ENCODE measurements at places on chromosomes 2 and 18.

DNA sequence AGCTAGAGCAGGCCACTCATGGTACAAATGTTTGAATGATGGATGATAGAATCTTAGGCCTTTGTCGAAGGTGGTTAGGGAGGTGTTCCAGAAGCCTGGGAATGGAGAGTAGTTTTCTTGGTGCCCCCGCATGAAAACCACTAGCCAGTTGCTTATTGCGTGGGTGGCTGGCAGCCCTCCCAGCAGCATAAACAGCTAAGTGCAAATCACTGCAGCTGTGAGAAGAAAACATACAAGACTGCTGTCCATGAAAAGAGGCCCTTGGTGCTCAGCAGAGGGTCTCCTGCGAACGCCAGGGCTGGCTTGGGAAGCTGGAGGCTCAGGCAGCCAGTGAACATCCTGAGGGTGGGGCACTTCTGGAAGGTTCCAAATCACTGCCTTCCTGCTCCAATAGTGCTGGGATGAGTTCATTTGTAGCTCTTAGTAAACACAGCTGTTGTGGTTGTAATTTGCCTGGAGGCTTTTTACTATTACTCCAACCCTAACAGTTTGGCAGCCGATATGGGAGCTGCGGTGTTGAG lies 118.8 kb downstream of the MGAT5 start:
- DNase-seq = peak; percentile 74

- no peak for DNase-seq
These were observed 152.9 kb downstream of the DYSF start for GRCh38 chr2:71606244-71606643.

DNA sequence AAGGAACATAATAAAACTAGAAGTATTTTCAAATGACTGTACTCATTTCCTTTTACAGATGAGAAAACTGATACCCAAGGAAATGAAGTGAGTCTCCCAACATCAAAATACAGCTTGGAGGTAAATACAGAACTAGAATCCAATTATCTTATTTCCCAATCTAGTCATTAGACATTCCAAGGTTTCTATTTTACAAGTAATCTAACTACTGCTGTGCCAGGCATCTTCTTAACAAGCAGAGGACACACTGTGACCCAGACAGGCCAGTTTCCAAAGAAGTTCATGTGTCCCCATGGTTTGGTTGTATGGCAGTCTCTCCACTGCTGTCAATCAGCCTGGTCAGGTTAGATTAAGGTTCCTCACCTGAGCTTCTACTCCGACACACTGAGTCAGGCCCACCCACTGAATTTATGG lies 143.5 kb downstream of the THADA start:
- DNase-seq = no peak

- no peak for DNase-seq
These were observed 795.1 kb upstream of the HS6ST1 start for GRCh38 chr2:129113776-129114175.

DNA sequence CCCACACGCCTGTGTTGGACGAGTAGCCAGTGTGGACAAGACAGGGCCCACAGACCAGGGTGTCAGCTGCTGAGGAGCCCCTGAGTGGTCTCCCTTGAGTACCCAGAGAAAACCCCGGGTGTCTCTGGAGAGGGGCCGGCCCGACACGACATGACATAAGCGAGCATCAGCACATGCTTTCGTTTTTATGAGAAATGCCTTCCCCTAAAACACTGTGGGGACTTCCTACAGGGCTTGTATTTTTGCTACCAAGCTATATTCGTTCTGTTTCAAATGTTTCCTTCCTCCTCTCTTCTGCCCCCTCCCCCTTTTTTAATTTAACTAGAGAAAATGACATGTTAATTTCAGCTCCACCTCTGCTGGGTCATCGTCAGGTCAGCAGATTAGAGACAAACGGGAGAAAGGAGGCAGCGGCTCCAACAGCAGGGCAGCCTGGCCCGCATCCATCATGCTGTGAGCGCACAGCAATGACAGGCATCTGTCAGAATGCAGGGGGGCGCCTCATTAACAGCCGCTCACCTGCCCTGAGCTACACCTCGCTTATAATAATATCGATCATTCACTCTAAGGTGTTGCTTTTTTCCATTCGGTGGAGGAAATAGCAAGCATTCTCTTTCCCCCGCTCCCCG lies 286.2 kb downstream of the ZNF516 start:
- no peak for DNase-seq

- no peak for DNase-seq
These were observed 77.8 kb upstream of the TMEM200C start for GRCh38 chr18:5973099-5973498.

DNA sequence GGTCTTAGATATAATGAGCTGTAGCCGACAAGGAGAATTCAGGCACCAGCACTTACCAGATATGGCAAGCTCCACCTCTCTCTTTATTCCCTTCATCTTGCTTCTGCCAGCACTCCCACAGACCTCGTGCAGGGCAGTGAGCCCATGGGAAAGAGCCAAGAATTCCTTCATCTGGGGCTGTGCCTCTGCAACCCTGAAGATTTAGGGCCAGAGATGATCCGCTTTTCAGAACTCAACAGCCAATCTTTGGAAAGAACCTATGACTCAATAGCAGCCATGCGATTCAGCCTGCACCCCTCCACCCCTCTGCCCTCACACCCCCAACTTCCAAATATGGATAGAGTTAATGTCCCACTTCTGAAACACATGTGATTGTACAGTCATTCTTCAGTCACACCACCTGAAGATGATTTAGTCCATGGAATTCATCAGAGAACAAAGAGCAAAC lies 533.7 kb upstream of the TNP1 start:
- DNase-seq = peak; percentile 87

DNA sequence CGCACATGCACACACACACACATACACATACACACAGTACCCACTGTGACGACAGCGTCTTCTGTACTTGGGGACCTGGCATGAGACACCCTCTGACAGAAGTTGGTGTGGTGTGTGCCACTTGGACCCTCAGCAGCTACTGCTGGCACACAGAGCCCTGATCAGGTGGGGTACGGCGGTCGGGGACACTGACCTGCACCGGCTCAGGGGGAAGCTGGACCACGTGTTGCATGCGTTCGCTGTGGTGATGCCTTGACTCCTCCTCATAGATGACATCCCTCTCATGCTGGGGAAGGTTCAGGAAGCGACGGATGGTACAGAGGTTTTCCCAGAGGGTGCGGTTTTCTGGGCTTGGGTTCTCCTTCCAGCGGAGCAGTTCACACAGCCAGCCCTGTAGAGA lies 149.2 kb downstream of the SATB2 start:
- DNase-seq = no peak

- DNase-seq = peak; percentile 80
These were observed 2.6 kb upstream of the CYP26B1 start for GRCh38 chr2:72150157-72150860.

DNA sequence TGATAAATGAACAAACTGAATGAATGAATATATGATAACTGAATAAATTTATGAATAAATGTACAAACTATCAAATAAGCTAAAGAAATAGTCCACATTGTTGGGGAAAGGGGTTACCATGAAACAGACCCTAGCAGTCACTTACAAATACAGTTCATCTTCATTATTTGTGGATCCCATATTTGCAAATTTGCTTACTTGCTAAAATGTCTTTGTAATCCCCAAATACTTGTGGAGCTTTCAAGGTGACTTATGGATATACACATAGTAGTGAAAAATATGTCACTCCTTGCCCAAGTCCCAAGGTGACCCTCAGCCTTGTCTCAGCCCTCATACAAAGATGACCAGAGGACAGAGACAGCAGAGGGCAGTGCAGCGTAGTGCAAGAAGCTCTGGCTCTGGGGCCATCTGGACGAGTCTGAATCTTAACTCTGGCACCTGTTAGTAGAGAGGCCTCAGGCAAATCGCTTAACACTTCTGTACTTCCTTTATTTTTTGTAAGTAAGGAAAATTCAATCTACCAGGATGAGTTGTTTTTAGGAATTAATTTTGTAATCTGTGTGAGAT lies 3.1 kb downstream of the PAIP2B start:
- DNase-seq = peak; percentile 54

DNA sequence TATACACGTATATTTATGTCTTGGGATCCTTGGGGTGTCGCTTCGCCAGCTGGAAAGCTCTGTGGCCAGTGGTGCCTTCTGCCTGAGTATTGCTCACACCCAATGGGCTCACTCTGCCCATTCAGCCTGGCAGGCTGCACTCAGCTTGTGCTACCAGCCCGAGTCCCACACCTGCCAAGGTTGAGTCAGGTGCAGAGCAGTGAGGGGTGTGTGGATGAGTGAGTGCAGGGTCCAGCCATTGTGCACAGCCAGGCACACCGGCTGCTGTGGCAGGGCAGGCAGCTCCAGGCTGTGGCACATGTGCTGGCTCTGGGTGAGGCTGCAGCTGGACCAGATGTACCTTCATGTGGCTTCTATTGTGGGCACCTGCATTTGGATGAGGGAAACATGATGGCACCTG lies 496.9 kb upstream of the LINC00305 start:
- no peak for DNase-seq

- DNase-seq = peak; percentile 16
These were observed 164.4 kb downstream of the SOCS6 start for GRCh38 chr18:70453058-70453775.

DNA sequence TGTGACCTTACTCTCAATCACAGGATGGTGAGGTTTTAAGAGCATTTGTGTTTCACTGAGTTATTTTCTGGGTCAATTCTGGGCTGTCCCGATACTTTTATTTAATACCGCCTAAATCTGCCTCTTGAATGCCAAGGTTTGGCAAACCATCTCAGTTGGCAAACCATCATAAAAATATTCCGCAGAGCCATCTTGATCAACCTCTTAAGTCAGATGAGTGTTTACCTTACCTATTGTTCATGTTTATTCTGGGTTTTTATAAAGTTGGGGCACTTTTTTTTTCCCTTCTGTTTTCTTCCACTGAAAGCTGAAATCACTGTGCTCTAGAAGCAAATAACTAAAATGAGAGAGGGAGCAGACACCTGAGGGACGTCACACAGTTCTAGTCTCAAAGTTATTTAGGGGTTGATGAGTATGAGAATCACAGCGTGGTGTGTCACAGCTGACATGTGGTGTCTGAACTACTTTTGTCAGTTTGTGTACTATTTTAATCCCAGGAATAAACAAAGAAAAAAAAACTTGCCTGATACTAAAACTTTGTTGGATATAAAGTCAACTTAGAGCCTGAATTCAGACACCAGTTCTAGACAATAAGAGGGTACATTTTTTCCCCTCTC lies 48.6 kb downstream of the ETAA1 start:
- DNase-seq = no peak

DNA sequence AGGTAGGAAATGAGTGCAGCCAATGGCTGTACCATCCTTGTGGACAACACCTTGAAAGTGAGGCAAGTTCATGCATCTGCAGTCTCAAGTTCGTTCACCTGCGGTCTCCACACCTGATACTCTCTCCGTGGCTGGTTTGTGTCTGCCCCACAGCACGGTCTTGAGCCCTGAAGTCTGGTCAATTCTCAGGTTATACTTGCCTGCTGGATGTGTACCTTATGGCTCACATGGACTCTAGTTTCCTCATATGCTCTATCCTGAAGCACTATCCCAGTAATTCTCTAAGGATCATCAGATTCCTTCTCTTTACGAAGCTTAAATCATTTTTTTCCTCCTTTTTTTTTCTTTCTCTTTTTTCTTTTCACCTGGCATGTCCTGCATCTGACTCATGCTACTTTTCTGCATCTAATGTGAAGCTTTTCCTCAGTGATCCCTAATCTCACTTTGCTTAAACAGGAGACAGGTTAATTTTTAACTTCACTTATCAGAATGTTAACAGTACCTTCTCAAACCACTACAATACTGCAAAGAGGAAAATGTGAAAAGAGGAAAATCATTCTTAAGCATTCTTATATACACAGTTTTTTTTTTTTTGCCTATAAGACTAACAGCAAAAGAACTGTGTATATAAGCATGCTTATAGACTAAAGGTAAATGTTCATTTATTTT lies 511.2 kb downstream of the SOX11 start:
- no peak for DNase-seq

DNA sequence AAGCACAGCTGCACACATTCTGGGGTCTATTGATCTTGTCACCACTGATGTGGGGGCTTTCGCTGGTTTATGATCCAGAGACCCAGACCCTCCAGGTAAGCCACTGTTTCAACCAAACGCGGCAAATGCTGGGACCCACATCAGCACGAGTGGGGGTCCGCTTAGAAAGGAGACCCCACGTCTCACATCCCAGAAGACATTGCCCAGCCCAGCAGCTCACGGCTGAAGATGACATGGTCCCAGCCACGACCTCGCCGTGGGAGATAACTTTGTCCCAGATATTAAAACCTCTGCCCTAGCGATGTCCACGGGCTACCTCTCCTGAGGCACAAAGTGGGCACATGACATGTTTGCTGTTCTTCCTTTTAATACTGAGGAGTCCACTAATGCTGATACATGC lies 43.8 kb downstream of the LONRF2 start:
- DNase-seq = no peak

DNA sequence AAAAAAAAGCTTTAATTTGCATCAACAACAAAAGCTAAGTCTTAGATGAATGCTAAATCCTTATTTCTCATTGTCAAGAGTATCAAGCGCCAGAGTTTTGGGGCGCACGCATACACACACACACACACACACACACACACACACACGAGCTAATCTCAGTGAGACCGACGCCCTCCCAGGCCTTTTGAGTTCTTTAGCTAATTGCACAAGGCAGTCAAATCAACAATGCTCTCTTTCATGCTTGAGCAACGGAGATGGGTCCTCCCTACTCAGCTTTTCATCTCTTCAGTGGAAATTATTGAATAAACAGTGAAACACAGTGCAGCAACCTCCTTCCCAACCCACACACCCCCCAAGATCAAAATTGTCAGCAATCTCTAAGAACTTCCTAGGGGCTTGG lies 19.2 kb downstream of the GKN1 start:
- DNase-seq = no peak

- DNase-seq = no peak
These were observed 21.8 kb upstream of the NOSTRIN start for GRCh38 chr2:168780669-168781071.

- no peak for DNase-seq
These were observed 109.1 kb upstream of the SH3BP4 start for GRCh38 chr2:234842753-234843152.

DNA sequence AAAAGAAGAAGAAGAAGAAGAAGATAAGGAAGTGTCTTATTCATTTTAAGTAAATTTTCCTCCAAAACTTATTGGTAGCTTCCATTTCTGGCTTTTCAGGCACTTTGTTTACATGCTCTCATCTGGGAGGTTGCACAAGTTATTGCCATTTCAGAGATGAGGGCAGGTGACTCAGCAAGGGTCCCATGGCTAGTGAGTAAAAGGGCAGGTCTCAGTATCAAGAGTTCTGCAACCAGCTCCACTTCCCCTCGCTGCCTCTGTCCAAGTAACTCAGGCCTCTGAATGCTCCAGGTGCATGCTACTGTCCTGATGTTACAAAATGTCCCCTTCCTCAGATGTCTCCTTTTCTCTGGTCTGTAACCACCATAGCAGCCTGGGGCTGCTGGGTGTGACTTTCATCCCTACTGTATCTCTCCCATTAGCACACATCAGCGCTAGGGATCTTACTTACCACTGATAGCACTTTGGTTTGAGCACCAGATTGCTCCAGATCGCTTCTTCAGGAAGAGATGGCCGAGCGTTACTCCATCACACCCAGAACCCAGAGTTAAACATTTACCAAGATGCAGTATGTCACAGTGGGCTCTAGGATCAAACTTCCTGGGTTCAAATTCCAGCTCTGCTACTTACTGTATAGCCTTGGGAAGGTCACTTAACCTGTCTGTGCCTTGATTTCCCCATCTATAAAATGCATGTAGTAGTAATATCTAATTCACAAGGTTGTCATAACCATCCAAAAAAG lies 57.4 kb upstream of the LAPTM4A start:
- DNase-seq = peak; percentile 64
